ENCODE measurements at places on chromosomes 11 and 22.
A peak's percentile ranks its signal among the peaks of the same experiment; 100 is the strongest.

DNA sequence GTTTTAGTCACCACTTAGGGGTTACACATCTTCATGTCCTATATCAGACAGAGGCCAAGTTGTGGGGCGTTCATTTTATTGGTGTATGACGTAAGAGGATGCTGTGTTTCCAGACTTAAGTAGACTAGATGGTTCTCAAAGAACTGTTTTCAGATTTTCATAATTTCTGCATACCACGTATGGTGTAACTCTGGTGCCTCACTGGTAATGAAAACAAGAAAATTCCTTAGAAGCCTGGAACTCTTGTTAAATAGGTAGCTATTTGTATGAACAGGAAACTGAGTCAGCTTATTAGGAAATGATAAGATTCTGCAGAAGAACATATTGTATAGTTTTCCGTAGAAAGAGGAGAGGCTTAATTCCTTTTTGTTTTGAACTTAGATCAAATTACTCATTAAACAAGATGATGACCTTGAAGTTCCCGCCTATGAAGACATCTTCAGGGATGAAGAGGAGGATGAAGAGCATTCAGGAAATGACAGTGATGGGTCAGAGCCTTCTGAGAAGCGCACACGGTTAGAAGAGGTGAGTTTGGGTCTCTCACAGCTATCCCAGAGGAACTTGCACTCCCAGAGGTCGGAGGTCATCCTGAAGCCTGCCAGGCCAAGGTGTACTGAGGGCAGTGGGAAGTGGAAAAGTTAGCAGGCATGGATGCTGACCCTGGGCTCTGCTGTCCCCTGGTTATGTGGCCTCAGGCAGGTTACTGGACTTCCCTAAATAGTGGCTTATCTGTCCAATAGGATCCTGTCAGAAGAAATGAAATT lies 3.9 kb downstream of the CDC45 start:
- DNase-seq, result no peak

GRCh38 chr11:12600829-12601228 lies 73.4 kb upstream of the TEAD1 start:
- DNase-seq, result no peak

- no peak for DNase-seq
These were observed 71.7 kb downstream of the TBC1D22A start for GRCh38 chr22:46834021-46834737.

DNA sequence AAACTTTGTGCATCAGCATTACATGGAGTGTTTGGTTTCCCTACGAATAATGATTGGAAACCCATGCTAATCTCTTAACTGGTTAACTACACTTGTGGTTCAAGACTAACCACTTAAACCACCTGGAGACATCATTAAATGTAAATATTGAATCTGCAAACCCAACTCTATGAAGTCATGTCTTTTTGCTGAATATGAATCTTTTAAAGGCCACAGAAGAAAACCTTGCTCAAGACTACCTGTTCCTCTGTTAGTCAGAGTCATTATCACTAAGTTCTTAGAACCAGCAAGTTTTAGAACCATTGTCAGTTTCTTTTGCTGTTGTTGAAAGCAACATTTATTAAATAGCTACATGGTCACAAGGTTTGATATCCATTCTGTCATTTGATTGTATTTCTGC lies 70.7 kb downstream of the SIK2 start:
- no peak for DNase-seq

DNA sequence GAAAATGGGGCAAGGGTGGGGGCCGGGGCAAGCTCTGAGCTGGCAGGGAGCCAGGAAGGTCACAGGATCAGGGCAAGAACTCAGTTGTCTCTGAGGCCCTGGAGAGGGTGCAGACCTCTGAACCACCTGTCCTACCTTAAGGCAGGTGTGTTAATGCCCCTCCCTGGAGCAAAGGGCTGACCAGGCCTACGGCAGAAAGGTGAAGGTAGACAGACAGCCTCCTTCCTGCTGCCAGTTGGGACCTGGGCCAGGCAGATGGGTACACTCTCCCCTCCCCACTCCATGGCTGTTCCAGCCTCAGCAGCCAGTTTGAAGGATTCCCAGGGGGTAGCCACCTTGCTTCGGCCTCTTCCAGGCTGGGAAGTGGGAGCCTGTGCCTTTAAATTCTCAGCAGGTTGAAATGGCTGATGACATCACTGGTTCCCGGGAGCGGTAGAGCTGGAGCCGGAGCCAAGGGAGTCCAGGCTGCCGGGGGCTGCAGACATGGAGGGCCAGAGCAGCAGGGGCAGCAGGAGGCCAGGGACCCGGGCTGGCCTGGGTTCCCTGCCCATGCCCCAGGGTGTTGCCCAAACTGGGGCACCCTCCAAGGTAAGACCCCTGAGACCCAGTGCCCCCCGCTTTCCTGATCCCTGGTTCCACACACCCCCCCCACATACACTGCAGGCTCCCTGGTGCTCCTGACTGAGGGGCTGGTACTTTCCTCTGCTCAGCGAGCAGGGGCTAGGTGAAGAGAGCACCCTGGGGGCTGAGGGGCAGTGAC lies at the start of gene INPP5J:
TSS of gene INPP5J (plus strand) at position 435 of the 760 bp plus-strand sequence. CDS start at position 484, 49 bp downstream.
- peak; percentile 73 for DNase-seq

GRCh38 chr11:9003573-9004182 lies at the start of gene NRIP3:
Gene NRIP3, minus strand, starts transcription at chr11:9004001. Its CDS starts 66 bp downstream, at chr11:9003935.
- DNase-seq, result peak; percentile 74

GRCh38 chr11:15672825-15673224 lies 558.1 kb downstream of the INSC start:
- no peak for DNase-seq

DNA sequence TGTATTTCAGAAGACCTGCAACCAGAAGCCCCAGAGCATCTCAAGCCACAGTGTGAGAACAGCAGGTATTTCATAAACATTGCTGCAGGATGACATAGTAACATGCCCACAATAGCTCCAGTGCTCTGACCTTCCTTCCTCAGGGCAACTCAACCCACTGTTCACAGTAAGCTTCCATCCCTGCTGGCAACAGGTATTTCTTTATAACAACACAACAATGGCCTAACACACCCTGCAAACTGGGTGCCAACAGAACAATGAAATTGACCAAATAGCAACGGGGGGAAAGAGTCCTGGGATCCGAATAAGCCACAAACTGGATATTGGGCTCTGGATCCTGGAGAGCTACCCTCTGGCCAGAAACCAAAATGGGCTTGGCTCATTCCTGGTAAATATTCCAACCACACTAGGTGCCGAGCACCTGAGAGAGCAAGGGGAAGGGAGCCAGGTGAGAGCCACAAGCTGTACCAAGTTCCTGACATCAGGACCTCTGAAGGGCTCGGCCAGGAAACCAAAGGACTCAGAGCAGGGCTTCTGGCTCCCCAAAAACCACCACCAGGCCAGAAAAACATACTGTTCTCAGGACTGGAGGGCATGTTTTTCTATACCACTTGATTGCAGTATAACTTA lies 99.5 kb downstream of the MICAL3 start:
- no peak for DNase-seq

Data from glutamatergic neuron (in vitro differentiated cells).